Small intestine (tissue), 16 donors: ENCODE measurements at places on chromosomes 4 and X. TPM values are rescaled to one million over a fixed set of nuclear protein-coding genes. Genes with fewer than 3 reads are reported as not detected.

GRCh38 chr4:57442831-57443291, 332.7 kb upstream of the IGFBP7 start:
- DNase-seq, result peak; percentile 16

DNA sequence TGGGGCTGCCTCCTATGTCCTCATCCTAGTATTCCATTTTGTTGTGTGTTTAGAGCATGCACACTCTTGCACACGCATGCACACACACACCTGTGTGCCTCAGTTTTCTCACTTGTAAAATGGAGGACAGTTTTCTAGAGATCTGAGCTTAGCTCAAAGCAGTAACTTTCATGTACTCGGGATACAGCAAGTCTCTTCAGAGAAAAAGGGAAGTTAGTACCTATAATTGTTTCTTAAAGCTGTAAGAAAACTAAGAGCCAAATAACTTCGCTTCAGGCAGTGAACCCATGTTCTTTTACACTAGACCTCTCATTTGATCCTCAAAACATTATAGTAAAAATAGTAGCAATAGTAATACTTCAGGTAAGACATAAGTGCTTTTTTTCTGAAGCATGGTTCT, 49.6 kb downstream of the KIT start:
- no peak for DNase-seq

- DNase-seq, result no peak
Measured at GRCh38 chrX:153984351-153985178, 12.0 kb downstream of the TMEM187 start.

GRCh38 chr4:20645236-20645635, 55.0 kb upstream of the PACRGL start:
- DNase-seq, result no peak

DNA sequence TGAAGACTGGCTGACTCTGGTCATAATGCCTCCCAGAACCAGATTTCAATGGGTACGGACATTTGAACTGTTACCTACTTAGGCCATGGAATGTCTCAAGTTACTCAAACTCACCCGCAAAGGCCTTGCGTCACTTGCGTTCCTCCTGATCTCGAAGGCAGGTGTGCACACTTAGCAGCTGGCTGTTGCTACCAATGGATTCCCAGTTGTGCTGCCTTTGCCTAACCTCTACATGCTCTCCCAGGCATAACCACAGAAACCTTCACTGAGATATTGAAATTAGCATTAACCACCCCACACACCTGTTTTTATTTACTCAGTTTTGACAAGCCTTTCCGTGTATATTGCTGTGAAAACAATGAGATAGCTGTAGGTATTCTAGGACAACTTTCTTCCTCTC, 2.8 kb downstream of the ERVMER34-1 start:
- no peak for DNase-seq

DNA sequence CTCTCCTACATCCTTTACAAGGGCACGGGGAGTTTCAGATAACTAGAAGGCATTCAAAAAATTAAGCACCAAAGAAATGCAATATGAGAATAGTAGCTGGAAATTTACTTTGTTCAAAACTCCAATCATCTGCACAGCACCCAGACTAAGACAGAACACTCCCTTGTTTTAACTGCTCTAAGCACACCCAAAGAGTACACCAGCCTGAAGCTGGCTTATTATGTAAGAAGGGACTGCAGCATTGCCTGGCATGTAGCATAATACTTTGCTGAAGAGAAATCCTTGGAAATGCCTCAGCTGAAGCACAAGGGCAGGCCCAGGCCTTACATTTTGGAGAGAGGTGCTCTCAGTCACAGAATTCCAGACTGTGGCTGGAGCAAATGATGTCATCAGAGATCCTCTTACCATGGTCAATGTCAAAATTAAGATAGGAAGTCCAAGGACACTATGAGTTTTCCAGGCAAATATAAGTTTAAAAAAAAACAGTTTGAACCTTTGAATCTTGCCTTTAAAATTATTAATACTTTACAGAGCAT, 14.8 kb downstream of the ARHGEF6 start:
- DNase-seq, result no peak

- no peak for DNase-seq
Measured at GRCh38 chr4:1022739-1023066, 11.3 kb downstream of the FGFRL1 start.

- DNase-seq, result peak; percentile 48
Measured at GRCh38 chr4:85826060-85826678, 351.2 kb downstream of the ARHGAP24 start.

GRCh38 chrX:107560041-107560440, 68.3 kb upstream of the PRPS1 start:
- DNase-seq, result no peak

GRCh38 chr4:6281436-6282313, 12.0 kb downstream of the WFS1 start:
- DNase-seq, result no peak

AKAP14 gene
- polyA plus RNA-seq, result not detected

GPRASP2 gene
- 1.1 TPM for polyA plus RNA-seq
